ENCODE measurements at places on chromosomes 13 and 19.

DNA sequence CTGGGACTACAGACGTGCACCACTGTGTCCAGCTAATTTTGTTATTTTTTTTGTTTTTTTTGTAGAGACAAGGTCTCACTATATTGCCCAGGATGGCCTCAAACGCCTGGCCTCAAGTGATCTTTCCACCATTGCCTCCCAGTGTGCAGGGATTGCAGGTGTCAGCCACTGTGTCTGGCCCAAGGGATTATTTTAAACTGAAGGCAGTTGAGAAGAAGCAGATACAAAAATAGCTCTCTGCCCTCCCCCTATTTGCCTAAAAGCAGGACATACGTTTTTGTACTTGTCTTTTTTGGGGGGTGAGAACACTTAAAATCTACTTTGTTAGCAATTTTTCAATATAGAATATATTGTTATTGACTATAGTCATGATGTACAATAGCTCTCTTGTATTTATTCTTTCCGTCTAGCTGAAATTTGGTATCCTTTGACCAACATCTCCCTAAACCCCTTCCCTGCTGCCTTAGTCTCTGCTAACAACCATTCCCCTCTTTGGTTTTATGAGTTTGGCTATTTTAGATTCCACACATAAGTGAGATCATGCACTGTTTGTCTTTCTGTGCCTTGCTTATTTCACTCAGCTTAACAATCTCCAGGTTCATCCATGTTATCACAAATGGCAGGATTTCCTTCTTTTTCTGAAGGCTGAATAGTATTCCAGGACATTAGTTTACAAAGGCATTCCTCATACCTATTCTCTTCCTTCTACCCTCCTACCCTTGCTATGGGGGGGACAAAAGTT lies 34.9 kb downstream of the ADGRE3 start:
- H3K27ac ChIP-seq: no peak overlapping the region
- no peak for DNase-seq
- H3K36me3 ChIP-seq: no peaks in the 10 kb centered on the region
- no peak overlapping the region for H3K4me3 ChIP-seq
- no peaks in the 10 kb centered on the region for H3K27me3 ChIP-seq

- no peaks in the 10 kb centered on the region for H3K27me3 ChIP-seq
- H3K4me1 ChIP-seq: no peaks in the 10 kb centered on the region
- no peak overlapping the region for H3K27ac ChIP-seq
- no peak overlapping the region for H3K4me3 ChIP-seq
These were observed 14.5 kb upstream of the TNFAIP8L1 start for GRCh38 chr19:4624733-4625362.

DNA sequence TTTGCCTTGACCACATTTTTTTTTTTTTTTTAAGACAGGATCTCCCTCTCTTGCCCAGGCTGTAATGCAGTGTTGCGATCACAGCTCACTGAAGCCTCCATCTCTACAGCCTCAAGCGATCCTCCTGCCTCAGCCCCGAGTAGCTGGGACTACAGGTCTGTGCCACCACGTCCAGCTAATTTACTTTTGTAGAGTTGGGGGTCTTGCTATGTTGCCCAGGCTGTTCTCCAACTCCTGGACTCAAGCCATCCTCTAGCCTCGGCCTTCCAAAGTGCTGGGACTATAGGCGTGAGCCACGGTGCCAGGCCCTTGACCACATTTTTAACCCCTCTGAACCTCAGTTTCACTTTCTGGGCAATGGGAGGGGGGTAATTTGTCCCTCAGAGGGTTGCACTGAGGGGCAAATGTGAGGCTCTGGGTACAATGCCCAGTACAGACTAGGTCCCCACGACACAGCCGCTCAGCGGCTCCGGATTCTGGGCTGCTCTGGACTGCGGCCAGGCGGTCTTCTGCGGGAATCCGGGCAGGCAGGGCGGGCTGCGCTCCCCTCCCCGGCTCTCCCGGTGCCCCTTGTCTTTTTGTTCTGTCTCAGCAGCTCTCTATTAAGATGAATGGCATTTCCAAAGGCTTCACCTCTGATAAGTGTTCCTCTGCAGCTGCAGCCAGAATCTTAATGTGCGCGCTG lies 3.8 kb upstream of the ALOX5AP start:
- peaks cover 17% of the 10 kb centered on the region for H3K4me1 ChIP-seq
- peak overlapping the region; percentile 37 for H3K4me3 ChIP-seq
- no peaks in the 10 kb centered on the region for H3K36me3 ChIP-seq
- H3K27me3 ChIP-seq: no peaks in the 10 kb centered on the region
- no peak overlapping the region for H3K27ac ChIP-seq

DNA sequence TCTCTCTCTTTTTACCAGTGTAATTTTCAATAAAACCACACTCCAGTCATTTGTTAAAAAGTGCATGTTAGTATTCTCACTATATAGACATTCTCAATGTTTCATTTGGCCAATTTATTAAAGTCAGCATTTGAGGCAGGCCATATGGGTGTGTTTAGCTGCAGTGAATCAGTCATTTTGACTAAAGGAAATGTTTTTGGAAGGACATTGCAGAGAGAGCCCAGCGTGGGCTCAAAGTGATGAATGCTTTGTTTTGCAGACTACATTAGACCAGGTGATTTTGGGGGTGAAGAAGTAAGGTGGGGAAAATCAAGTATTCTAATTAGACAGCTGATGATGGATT lies 116.7 kb downstream of the POSTN start:
- H3K4me3 ChIP-seq: no peak overlapping the region
- no peaks in the 10 kb centered on the region for H3K36me3 ChIP-seq
- no peak for DNase-seq

GRCh38 chr19:45352914-45353796 lies 12.6 kb downstream of the KLC3 start:
- peaks cover 17% of the 10 kb centered on the region for H3K36me3 ChIP-seq
- no peak overlapping the region for H3K27ac ChIP-seq
- H3K27me3 ChIP-seq: no peaks in the 10 kb centered on the region
- no peak for DNase-seq

GRCh38 chr13:28542804-28543203 lies 47.9 kb upstream of the FLT1 start:
- H3K4me3 ChIP-seq: no peak overlapping the region
- no peaks in the 10 kb centered on the region for H3K4me1 ChIP-seq
- no peak overlapping the region for H3K27ac ChIP-seq
- no peak for DNase-seq

DNA sequence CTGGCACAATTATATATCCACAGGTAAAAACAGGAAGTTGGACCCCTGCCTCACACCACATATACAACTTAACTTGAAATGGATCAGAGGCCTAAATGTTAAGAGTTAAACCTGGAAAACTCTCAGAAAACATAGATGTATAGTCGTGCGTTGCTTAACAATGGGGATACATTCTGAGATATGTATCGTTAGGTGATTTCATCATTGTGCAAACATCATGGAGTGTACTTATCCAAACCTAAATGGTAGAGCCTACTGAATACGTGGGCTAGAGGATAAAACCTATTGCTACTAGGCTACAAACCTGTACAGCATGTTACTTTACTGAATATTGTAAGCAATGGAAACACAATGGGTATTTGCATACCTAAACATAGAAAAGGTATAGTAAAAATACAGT lies 14.8 kb upstream of the CALM3 start:
- H3K4me3 ChIP-seq: no peak overlapping the region
- H3K27ac ChIP-seq: no peak overlapping the region
- no peak for DNase-seq
- H3K27me3 ChIP-seq: no peaks in the 10 kb centered on the region
- no peaks in the 10 kb centered on the region for H3K36me3 ChIP-seq

DNA sequence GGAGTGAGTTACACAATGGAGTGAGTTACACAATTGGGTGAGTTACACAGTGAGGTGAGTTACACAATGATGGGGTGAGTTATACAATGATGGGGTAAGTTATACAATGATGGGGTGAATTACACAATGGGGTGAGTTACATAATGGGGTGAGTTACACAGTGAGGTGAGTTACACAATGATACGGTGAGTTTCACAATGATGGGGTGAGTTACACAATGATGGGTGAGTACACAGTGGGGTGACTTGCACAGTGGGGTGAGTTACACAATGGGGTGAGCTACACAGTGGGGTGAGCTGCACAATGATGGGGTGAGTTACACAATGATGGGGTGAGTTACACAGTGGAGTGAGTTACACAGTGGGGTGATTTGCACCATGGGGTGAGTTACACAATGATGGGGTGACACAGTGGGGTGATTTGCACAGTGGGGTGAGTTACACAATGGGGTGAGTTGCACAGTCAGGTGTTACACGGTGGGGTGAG lies 52.5 kb upstream of the GAS6 start:
- no peak overlapping the region for H3K4me3 ChIP-seq
- DNase-seq: no peak
- H3K27me3 ChIP-seq: no peaks in the 10 kb centered on the region
- H3K4me1 ChIP-seq: peaks cover 8% of the 10 kb centered on the region
- no peak overlapping the region for H3K27ac ChIP-seq

DNA sequence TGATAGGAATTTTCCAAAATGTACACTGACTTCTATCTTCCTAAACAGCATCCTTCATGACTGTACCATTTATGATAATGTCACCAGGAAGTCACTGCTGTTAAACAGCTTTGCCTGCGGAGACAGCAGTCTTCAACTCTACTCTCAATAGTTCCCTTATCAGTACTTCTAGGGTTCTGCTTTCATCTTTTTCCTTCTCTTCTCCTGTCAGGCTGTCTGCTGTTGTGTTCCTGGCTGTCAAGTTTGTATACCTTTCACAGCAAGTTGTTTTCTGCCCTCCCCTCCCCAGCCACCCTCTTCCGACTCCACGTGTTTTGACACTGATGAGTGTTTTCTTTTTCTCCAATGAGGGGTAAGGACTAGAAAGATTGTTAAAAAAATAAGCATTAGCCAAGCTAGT lies 2.2 kb downstream of the UPF3A start:
- H3K4me3 ChIP-seq: no peak overlapping the region
- no peak for DNase-seq
- H3K27ac ChIP-seq: no peak overlapping the region
- H3K36me3 ChIP-seq: peaks cover 4% of the 10 kb centered on the region

- no peaks in the 10 kb centered on the region for H3K27me3 ChIP-seq
- no peaks in the 10 kb centered on the region for H3K36me3 ChIP-seq
- no peak overlapping the region for H3K27ac ChIP-seq
- no peak for DNase-seq
- no peaks in the 10 kb centered on the region for H3K4me1 ChIP-seq
- H3K4me3 ChIP-seq: no peak overlapping the region
These were observed 35.8 kb downstream of the VSTM2B start for GRCh38 chr19:29561601-29562000.

DNA sequence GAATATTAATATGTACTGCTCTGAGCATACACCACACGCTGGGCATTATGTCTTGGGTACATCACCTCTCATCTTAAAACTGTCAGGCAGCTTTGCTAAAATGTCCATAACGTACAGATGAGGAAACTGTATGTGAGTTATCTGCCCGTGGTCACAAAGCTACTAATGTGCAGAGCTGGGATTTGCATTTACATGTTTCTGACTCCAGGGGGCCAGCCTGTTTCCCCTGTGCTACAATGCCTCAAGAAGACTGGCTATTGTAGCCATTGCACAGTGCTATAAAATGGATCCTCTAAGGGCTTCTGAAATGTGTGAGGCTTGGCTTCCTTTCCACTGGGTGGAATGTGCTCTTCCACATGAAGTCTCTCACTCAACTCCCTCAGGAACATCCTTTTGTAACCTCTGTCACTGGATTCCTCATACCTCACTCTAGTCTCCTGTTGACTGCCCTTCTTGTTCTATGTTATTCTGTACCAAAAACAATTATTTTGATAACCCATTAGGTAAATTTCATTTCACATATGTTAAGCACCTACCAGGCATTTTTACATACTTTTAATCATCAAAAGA lies 95.6 kb upstream of the HTR2A start:
- H3K36me3 ChIP-seq: no peaks in the 10 kb centered on the region
- H3K27ac ChIP-seq: no peak overlapping the region
- no peak overlapping the region for H3K4me3 ChIP-seq

- H3K36me3 ChIP-seq: no peaks in the 10 kb centered on the region
- no peak overlapping the region for H3K27ac ChIP-seq
- no peak overlapping the region for H3K4me3 ChIP-seq
- peaks cover 5% of the 10 kb centered on the region for H3K27me3 ChIP-seq
- no peak for DNase-seq
- peaks cover 6% of the 10 kb centered on the region for H3K4me1 ChIP-seq
These were observed 2.3 kb downstream of the TULP2 start for GRCh38 chr19:48896191-48896720.

DNA sequence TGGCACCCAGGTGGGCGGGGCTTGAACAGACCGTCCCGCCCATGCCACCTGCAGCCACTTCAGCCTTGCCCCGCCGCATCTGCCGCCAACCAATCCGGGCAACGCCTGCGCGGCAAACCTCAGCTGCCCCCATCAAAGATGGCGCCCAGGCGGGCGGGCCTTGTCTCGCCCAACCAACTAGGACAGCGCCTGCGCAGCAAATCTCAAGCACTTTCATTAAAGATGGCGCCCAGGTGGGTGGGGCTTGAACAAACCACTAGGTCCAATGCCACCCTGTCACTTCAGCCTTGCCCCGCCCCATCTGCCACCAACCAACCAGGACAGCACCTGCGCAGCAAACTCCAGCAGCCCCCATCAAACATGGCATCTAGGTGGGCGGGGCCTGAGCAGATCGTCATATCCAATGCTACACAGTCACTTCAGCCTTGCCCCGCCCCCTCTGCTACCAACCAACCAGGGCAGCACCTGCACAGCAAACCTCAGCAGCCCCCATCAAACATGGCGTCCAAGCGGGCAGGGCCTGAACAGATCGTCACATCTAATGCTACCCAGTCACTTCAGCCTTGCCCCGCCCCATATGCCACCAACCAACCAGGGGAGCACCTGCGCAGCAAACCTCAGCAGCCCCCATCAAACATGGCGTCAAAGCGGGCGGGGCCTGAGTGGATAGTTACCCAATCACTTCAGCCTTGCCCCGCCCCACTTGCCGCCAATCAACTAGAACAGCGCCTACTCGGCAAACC lies 1.4 kb downstream of the PEG3 start:
- H3K27me3 ChIP-seq: no peaks in the 10 kb centered on the region
- peak overlapping the region; percentile 48 for H3K4me3 ChIP-seq
- no peaks in the 10 kb centered on the region for H3K36me3 ChIP-seq
- DNase-seq: peak; percentile 12

DNA sequence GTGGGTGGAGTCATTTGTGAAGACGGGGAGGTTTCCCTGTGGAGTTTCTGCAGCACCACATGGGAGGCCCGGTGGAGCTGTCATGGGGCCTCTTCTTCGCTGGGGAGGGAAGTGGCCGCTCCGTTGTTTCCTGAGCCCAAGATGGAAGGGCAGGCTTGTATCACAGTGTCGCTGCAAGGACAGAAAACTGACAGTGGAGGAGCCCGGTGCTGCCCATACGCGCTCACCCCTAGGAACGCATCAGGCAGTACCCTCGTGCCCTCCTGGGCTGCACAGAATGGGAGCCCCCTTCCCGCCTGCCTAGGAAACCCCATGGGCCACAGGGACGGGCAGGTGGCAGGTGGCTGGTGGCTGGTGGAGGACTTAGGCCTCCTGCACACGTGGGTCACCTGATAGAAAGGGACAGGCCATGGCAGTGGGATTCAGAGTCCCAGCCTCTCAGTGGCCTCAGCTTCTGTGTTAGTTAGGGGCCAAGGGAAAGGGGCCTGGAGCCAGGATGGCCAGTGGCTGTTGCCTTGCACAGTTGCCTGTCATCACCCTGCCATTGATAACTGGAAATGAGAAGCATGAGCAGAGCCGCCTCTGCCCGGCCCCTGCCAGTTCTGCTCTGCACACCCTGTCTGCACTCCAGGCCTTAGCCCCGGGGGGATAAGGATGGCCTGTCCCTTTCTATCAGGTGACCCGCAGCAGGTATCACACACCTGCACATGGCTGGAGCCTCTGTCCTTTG lies 7.6 kb downstream of the COL4A2 start:
- H3K27me3 ChIP-seq: no peaks in the 10 kb centered on the region
- peak overlapping the region; percentile 37 for H3K27ac ChIP-seq
- no peak overlapping the region for H3K4me3 ChIP-seq
- DNase-seq: no peak

GRCh38 chr19:17938092-17938845 lies 5.5 kb downstream of the CCDC124 start:
- peak; percentile 71 for DNase-seq
- no peak overlapping the region for H3K27ac ChIP-seq
- H3K36me3 ChIP-seq: no peaks in the 10 kb centered on the region
- H3K27me3 ChIP-seq: no peaks in the 10 kb centered on the region

Data from astrocyte (in vitro differentiated cells and primary cell).